ENCODE measurements at places on chromosomes 12 and 14.

DNA sequence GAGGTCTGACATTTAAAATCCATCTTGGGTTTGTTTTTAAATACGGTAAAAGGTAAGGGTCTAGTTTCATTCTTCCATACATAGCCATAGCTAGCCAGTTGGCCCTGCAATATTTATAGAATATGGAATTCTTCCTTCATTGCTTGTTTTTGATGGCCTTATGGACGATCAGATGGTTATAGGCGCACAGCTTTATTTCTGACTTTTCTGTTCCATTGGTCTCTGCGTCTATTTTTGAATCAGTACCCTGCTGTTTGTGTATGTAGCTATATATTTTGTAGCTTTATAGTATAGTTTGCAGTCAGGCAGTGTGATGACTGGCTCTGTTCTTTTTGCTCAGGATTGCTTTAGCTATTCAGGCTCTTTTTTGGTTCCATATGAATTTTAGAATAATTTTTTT, 366.8 kb upstream of the MIS18BP1 start:
- DNase-seq, result no peak

- DNase-seq, result no peak
Observed at GRCh38 chr12:24185782-24186181, 236.3 kb upstream of the SOX5 start.

DNA sequence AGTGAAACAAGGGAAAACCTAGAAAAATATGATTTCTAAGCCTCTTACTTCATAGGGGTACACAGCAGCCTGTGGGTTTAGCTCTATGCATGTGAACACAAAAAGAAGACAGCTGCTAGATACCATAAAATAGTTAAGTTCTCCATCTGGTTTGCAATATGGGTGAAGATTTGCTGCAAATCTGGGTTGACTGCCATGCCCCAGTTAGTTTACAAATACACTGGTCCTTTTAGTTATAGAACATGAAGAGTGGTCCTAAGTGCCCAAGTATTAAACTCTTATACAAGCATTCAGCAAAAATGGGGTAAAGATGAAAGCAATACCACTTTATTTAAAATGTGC, 176.1 kb downstream of the AEBP2 start:
- no peak for DNase-seq

GRCh38 chr12:69662764-69663163, 36.3 kb downstream of the BEST3 start:
- no peak for DNase-seq

GRCh38 chr14:64745511-64746091, 41.4 kb downstream of the PLEKHG3 start:
- no peak for DNase-seq

GRCh38 chr12:132686825-132687210, 324 bp downstream of the POLE start:
- DNase-seq, result no peak

GRCh38 chr12:93587611-93588010, 15.1 kb downstream of the SOCS2 start:
- no peak for DNase-seq

- no peak for DNase-seq
Observed at GRCh38 chr14:64705381-64706118, 1.3 kb downstream of the PLEKHG3 start.

GRCh38 chr12:55865327-55865726, 22.6 kb upstream of the MMP19 start:
- no peak for DNase-seq

Data from naive thymus-derived CD8-positive, alpha-beta T cell (primary cell).